ENCODE measurements at places on chromosomes 1 and 21.

- no peak for DNase-seq
These were observed 59.0 kb upstream of the RAVER2 start for GRCh38 chr1:64685765-64686341.

- no peak for DNase-seq
These were observed 47.2 kb downstream of the S1PR1 start for GRCh38 chr1:101284021-101284420.

DNA sequence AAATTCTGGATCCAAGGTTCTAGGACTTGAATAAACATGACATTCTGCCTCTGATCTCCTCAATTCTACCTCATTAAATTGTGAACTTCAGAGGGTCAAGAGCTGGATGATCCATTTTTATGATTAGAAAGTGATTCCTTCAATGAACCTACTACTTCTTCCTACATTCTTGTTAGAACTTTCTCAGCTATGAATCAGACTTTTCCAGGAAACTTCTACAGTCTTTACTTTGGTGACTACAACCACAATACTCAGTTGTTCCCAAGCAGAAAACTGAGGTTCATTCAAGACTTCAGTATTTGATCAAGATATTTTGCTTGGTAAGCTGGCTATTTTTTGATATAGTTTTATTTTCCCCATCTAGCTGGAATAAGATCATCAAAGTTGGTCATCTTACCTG is 51.4 kb downstream of the CDC7 start:
- no peak for DNase-seq

- no peak for DNase-seq
These were observed 70.4 kb upstream of the CD55 start for GRCh38 chr1:207251066-207251465.

- peak; percentile 72 for DNase-seq
These were observed 14.3 kb upstream of the MUL1 start for GRCh38 chr1:20521960-20522861.

DNA sequence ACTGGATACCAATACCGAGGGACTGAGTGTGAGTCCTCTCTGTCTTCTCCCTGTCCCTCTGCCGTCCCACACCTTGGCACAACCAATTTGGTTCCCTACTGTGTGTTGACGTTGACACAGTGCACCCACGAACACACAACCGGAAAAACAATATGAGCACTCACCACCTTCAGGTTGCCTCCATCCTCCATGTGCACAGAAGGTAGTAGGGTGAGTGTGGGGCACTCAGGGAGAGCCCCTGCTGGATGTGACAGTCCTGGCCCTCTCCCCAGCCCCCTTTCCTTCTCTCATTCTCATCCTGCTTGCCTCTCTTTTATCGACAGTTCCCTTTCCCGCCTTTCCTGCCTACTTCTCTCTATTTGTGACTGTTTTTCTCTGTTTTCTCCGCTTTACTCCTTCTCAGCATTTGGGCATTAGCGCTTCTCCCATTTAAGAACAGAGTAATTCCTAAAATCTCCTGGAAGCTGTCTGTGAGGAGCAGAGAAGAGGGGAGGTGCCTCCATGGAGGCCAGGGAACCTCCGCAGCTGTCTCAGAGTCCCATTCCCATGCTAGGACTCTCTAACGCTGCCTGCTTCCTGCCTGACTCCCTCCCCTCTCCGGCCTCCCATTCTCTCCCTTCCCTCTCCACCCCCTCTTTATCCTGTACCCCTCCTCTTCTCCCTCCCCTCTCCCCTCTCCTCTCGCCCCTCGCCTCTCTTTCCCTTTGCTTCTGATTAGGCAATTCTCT is 16.4 kb downstream of the CADM3 start:
- no peak for DNase-seq
